ENCODE measurements at places on chromosomes 16 and 17. TPM values are rescaled to one million over a fixed set of nuclear protein-coding genes. Genes with fewer than 3 reads are reported as not detected.

DNA sequence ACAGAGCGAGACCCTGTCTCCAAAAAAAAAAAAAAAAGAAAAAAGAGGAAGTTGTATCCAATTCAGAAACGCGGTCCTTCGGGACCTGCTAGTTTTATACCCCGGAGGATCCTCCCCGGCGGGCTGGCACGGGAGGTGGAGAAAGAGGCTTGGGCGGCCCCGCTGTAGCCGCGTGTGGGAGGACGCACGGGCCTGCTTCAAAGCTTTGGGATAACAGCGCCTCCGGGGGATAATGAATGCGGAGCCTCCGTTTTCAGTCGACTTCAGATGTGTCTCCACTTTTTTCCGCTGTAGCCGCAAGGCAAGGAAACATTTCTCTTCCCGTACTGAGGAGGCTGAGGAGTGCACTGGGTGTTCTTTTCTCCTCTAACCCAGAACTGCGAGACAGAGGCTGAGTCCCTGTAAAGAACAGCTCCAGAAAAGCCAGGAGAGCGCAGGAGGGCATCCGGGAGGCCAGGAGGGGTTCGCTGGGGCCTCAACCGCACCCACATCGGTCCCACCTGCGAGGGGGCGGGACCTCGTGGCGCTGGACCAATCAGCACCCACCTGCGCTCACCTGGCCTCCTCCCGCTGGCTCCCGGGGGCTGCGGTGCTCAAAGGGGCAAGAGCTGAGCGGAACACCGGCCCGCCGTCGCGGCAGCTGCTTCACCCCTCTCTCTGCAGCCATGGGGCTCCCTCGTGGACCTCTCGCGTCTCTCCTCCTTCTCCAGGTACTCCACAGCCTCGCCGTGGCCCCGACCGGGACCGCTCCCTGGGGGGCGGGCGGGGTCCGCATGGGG lies at the start of gene CDH3:
Gene CDH3, plus strand, starts transcription at position 596 of the 779 bp plus-strand sequence. Its CDS starts 70 bp downstream, at position 666.
- peak; percentile 54 for DNase-seq

DNA sequence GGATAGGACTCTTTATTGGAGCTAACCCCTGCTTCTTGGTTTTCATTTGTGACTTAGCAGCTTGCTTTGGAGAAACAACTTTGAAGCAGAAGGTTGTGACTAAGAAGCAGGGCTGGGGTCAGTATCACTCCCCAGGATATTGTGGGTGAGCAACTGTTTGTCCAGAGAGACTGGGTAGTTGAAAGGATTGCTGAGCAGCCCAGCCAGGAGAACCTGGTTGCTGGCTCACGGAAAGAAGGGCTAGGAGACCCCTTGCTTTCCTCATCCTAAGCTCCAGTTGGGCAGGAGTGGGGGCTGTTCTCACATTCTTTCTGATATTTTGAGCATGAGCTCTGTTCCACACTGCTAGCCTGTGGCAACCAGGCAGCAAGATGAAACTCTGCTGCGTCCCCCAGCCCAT lies 151.2 kb downstream of the CBLN1 start:
- no peak for DNase-seq

GRCh38 chr16:5070431-5071186 lies 1.0 kb upstream of the ALG1 start:
- no peak for DNase-seq

DNA sequence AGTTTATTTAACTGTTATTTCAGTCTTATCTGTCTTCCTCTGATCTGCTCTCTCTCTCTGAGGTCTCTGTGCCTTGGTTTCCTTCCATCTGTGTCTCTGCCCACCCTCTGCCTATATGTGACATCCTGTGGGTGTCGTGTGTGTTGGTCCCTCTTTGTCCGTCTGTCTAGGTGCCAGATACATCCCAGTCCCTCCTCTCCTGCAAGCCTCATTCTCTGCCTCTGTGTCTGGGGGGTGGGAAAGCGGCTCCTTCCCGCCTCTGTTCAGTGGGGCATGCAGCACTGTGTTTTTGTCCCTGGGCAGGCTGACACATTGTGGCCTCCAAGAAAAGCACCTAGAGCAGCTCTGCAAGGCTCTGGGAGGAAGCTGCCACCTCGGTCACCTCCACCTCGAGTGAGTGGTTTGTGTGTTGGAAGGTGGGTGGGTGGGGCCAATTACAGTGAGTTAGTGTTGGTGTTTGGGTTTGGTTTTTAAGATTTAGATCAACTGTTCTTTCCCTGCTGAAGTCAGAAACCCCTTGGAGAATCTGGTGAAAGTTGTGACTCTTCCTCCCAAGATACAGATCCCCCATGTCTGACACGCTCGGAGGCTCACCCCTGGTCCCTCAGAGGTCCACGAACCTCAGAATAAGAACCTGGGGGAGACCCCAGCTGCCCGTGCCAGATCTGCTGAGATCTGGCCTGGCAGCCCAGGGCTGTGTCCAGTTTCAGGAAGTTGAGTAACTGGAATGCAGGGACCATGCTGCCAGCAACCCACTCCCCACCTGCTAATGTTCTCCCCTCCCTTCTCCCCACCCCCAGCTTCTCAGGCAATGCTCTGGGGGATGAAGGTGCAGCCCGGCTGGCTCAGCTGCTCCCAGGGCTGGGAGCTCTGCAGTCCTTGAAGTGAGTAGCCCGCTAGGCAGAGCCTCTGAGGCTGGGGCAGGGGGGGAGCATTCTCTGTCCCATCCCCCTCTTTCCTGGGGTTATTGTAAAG lies 50.9 kb upstream of the CPNE2 start:
- DNase-seq: no peak

GRCh38 chr17:79034931-79035485 lies 11.0 kb downstream of the C1QTNF1 start:
- DNase-seq: no peak

DNA sequence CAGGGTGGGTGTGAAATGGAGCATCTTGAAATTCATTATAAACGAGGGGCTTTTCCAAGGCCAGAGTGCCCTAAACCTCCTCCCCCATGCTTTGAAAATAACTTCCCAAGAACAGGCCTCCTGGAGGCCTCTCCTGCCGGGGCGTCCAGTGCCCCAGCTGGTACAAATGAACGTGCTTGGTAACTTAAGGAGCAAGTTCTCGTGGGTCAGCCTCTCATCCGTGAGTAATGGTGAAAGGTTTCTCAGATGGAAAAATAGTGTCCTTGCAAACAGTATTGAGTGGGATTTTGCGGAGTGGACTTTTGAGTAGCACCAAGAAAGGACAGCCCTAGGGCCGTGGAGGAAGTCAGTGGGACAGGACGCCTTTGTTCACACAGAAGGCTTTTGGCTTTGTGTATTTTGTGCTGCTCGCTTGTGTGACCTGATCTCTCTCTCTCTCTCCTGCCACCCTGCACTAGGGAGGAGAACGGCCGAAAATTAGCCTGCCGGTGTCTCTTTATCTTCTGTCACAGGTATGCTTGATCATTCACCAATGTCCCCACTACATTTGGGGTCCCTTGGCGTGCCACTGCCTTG lies 34.6 kb downstream of the CLEC16A start:
- DNase-seq: no peak

DNA sequence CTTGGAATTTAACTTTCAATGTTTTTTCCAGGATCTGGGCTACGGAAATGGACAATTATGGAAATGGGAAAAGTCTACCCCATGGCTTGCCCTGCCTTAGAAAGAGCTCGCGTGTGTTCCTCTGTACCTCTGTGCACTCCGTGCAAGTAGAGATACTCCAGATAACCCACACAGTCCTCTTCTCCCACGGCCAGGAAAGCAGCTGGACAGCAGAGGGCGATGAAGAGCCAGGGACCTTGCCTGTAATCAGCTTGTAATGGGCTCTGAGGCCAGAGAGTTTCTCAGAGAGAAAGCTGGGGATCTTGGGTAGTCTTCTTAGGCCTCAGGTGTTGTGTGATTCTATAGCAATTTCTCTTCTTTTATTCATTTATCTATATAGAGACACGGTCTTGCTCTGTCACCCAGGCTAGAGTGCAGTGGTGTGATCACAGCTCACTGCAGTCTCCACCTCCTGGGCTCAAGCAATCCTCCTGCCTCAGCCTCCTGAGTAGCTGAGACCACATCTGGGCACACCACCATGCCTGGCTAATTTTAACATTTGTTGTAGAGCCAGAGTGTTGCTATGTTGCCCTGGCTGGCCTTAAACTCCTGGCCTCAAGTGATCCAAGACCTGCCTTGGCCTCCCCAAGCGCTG lies 2.4 kb upstream of the SOCS7 start:
- peak; percentile 92 for DNase-seq

DNA sequence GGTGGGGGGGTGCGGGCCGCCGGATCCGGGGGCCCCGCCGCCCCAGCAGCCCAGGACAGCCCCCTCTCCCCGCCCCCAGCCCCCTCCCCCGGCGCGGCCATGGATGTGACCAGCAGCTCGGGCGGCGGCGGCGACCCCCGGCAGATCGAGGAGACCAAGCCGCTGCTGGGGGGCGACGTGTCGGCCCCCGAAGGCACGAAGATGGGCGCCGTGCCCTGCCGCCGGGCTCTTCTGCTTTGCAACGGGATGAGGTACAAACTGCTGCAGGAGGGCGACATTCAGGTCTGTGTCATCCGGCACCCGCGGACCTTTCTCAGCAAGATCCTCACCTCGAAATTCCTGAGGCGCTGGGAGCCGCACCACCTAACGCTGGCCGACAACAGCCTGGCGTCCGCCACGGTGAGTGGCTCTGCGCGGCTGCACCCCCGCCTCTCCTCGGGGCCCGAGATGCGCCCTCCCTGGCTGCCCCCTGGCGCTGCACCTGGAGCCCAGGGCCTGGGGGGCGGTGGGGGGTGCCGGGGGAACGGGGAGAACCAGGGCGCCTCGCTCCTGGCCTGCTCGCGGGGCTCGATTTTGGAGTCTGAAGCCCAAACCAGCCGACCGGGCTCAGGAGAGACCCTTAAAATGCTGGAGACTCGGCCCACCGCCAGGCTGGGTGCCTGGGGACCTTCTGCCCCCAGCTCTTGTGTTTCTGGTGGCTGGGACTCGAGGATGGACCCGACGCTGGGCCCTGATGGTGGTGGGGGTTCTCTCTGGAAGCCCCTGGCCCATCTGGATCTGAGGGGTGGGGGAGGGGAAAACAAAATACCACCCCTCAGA lies 744 bp downstream of the CMIP start:
- no peak for DNase-seq

DNA sequence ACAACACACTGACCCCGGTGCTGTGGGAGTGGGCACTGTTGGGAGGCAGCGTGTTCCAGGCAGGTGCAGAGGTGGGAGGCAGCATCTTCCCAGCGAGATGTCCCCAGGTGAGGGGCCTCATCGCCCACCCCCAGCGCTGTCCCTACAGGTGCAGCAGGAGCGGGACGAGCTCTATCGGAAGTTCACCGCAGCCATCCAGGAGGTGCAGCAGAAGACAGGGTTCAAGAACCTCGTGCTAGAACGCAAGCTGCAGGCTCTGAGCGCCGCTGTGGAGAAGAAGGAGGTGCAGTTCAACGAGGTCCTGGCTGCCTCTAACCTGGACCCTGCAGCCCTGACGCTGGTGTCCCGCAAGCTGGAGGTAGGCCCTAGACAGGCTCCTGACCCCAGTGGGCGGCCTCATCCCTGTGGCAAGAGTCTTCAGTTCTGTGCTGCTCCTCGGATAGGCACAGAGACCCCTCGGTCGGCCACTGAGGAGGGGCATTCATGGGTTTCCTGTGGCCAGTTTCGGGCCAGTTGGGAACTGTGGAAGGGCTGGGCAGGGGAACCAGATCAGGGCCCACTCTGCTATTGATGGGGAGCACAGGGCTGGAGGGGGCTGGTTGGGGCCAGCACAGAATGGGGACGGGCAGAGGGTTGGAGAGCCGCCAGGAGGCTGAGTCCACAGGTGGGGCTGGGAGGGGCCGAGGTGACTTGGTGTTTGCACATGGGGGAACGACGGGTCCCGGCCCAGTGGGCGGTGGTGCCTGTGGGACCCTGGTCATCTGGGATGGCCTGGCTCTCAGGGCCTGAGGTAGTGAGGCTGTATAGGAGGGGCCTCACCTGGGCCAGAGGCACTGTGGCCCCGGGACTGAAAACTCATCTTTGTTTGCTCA lies 21.1 kb upstream of the DBNDD1 start:
- DNase-seq: no peak

- DNase-seq: no peak
Measured at GRCh38 chr17:74795327-74796020, 19.3 kb upstream of the NAT9 start.

DNA sequence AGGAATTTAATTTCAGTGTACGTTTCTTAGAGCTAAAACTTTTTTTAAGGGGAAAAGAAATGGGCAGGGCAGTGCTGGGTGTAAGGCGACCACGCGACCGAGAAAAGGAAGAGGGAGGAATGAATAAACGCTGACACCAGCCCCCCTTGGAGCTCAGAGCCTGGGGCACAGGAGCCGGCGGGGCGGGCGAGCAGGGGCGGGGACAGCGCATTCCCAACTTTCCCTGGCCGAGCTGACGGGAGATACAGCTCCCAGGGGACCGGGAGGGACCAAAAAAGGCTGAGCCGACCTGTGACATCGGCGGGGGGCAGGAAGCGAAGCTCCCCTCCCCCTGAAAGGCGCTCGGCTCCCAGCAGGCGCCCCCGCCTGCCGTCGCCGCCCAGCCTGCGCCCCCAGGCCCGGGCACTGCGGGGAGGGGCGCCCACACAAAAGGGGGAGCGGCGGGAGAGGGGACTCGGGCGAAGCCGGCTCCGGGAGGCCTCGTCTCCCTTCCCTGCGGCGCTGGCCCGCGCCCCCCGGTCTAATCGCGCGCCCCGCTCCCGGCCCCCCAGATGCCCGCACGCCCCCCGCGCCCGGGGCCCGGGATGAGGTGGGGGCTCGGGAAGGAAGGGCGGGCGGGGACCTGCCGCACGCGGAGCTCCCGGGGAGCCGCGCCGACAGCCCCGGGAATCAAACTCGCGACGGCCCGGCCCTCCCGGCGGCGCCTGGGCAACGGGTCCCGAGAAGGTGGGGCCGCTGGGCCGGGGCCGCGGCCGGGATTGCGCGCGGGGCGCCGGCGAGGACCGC lies 622 bp downstream of the CUEDC1 start:
- DNase-seq: peak; percentile 73

DNA sequence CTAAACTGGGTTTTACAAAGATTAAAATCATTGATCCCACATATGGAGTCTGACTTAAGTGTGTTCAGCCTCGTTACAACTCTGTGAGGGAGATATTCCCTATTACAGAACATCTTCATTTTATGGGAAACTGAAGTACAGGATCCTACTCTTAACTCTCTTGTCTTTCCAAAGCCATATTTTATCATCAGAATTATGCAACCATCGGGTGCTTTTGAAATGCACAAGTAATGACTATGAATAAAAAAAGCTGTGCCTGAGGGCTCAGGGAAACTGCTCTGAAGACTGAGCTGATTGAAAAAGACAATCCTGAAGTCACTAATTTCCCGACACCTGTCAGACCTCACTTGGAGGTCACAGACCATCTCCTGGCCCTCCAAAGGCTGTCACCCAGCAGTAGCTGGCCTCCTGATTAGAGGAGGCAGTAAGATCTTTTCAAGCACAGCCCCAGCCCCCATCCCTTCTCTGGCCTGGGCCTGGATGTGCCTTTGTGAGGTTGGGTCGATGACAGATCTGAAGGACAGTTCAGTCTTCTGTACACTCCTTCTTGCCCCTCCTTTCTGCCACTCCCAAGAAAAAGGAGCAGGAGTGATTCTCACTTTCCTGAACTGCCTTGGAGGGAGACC lies 5.6 kb downstream of the AKAP1 start:
- no peak for DNase-seq

- DNase-seq: no peak
Measured at GRCh38 chr16:50021544-50021943, 3.5 kb upstream of the CNEP1R1 start.

The RHBDF1 gene
- 46.5 TPM for polyA plus RNA-seq

The ADORA2B gene
- 3.9 TPM for polyA plus RNA-seq

The CRYBA1 gene
- polyA plus RNA-seq: not detected

The CDC42EP4 gene
- polyA plus RNA-seq: 23.1 TPM

The C16orf95 gene
- polyA plus RNA-seq: 2.1 TPM

The FAM222B gene
- 12.4 TPM for polyA plus RNA-seq
